ENCODE measurements at places on chromosomes 3 and 15. TPM values are rescaled to one million over a fixed set of nuclear protein-coding genes. Genes with fewer than 3 reads are reported as not detected.

Gene CLEC3B
- not detected for total RNA-seq

Gene HCN4
- total RNA-seq, result not detected

Gene SLC12A8
- total RNA-seq, result 61.3 TPM

Gene ENTPD3
- total RNA-seq, result not detected

Gene FEZF2
- total RNA-seq, result not detected

DNA sequence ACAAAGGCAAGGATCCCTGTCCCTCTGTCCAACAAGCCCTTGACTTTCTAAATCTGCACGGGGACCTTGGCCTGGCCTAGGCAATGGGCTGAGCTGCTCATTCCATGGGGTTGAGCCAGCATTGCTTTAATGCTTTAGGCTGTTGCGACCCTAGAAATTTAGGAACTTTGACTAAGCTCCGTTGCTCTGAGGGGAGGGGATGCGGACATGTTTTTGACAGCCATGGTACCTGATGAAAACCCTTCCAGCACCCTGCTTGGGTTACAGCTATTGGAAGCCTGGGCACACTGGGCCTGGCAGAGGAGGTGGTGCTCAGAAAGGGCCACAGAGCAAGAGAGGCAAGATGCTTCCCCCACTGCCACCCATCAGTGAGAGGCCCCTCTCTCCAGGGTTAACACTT is 37.1 kb downstream of the SYNM start:
- DNase-seq, result no peak

GRCh38 chr3:134407239-134407625 is 33.0 kb upstream of the AMOTL2 start:
- DNase-seq, result no peak

- DNase-seq, result peak; percentile 72
Observed at GRCh38 chr3:39141171-39141995, 12.0 kb downstream of the CSRNP1 start.

Gene SERPINI2
- not detected for total RNA-seq
